Cerebellar nuclear complex (tissue), 1 donor: ENCODE measurements at places on chromosomes 11 and 22.

DNA sequence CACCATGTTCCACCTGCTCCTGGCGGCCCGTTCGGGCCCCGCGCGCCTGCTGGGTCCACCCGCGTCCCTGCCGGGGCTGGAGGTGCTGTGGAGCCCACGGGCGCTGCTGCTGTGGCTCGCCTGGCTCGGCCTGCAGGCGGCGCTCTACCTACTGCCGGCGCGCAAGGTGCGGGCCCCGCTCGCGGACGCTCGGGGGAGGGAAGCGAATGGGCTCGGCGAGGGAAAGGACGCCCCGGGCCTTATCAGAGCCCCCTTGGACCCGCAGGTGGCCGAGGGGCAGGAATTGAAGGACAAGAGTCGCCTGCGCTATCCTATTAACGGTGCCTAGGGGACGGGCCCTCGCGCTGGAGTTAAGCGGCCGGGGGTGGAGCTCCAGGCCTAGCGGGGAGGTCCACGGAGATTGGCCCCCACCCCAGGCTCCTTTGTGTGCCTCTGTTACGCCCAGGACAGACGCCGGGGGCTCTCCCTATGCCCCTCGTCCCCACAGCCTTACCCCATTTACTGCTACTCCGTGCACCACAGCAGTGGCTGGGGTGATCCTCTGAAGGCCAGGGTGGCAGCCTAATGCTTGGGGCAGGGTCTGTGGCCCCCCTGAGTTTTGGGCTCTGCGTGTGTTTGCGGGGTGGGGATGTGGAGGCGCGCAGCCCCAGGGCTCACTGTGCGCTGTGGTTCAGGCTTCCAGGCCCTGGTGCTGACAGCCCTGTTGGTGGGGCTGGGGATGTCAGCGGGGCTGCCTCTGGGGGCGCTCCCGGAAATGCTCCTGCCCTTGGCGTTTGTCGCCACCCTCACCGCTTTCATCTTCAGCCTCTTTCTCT lies 1.1 kb downstream of the TM7SF2 start:
- DNase-seq = no peak

DNA sequence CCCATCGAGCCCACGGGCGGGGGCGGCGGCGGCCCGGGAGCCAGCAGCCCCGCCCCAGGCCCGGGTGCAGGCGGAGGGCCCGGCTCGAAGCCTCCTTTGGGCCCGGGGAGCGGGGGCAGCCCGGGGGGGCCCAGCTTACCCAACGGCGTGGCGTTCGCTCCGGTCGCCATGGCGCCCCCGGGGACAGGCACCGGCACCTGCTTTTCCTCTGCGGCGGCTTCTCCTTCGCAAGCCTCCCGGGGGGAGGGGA lies 194 bp downstream of the SF1 start:
- DNase-seq = no peak

DNA sequence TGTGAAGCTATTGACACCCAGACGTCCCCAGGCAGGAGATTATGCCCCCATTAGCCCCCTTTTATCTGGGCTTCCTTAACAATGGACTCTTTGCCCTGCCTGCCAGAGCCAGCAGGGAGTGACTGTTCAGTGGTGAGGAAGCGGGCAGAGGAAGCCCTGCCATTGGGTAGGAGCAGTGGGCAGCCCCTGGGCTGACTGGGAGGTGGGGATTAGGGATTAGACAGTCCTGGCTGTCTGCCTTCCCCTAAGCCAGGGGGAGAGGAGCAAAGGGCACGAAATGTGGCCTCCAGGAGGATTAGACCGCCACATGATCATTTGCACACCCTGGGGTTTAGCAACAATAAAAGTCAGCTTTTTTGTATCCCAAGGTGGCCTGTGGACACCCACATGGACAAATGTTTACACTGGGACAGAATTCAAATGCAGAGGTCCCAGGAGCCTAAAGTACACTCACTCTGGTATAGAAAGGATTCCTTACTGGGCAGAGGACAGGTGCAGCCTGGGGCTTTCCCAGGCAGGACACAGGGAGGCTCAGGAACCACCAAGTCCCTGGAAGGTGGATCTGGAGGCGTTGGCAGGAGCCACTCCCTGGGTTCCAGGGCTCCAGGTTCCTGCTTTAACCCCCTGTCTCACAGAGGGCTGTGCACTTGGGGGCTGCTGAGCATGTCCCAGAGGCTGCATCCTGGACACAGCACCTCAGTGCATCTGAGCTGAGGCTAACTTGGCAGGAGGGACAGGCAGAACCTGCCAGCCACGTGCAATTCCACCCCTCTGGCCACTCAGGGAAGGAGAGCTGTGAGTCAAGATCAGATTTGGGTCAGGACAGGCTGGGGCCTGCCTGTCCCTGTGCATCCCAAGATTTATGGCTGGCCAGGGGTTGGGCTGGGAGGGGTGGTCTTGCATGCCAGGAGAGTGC lies 2.1 kb downstream of the PNPLA3 start:
- DNase-seq = no peak

DNA sequence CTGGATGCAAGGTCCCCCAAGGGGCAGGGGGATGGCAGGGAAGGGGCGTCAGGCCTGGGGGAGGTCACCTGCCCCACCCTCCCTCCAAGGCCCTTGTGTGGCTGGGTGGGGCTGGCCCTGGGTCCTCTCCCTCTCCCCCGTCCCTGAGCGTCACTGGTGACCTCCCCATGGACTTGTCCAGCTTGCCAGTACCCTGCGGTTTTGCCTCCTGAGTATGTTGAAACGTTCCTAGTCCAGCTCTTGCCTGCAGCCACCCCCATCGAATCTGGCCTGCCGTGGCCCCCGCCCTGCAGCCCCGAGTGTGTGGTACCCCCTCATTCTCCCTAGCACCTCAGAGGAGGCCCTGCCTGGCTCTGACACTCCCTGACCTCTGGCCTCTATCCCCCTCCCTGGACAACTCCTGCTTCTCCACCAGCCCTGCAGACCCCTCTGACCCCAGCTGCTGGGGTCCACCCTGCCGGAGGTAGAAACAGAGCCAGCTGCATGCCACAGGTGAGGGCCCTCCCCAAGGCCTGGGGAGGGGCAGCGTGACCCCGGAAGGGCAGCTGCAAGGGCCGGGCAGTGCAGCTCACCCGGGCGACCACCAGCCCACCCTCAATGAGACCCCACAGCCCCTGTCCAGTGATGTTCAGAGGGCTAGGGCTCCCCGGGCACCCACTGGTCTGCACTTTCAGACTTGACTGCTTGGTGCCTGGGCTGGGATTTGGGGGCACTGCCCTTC lies 4.1 kb upstream of the MUC6 start:
- no peak for DNase-seq

DNA sequence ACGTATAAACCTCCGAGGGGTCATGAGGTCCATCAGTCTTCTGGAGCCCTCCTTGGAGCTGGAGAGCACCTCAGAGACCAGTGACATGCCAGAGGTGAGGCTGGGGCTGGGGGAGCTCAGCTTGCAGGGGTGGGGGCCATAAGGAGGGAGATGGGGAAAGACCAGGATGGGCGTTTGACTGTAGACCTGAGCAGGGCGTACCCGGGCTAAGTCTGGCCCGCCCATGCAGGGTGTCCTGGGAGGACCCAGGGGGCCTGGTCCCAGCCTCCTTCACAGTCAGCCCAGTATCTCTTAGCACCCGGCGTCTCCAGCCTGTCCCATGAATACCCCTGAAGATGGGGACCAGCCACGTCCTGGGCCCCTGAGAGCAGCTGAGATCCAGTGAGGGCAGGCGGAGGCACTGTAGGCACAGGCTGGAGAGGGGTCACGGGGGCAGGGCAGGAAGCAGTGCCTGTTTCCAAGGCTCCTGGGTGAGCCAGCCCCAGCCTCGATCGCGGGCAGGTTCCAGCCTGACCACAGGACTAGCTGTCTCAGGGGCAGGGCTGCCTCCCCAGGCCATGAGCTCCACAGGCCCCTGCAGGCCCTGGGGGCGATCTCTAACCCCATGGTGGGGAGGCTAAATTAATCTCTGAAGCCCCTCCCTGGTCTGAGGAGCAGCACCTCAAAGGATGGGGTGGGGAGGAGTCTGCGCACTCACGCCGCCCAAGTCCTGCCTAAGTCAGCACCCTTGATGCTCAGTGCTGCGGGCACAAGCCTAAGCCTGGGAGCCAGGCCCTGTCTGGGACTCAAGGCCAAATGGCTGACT lies 7.1 kb downstream of the SSH3 start:
- no peak for DNase-seq

- DNase-seq = no peak
These were observed 30.0 kb upstream of the RAB39A start for GRCh38 chr11:107898270-107898669.

- no peak for DNase-seq
These were observed 31.3 kb downstream of the RSF1 start for GRCh38 chr11:77789061-77789730.

GRCh38 chr11:75242722-75243600 lies 2.4 kb downstream of the TPBGL start:
- no peak for DNase-seq

DNA sequence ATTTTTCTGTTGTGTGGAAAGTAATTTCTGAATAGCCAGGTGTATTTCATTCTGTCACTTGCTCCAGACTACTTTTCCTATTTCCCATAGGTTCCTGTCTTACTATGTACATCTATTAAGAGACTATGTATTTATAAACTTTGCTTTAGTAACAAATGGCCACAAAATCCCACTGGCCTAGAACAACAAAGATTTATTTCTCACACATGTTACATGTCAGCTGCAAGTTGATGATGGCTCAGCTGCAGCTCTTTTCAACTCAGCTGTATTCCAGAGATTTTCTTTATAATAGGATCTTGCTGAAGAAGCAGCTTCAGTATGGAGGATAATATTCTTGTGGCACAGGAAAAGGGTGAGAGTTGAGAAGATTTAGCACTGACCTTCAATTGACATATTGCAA lies 539.6 kb upstream of the LRRC4C start:
- no peak for DNase-seq

DNA sequence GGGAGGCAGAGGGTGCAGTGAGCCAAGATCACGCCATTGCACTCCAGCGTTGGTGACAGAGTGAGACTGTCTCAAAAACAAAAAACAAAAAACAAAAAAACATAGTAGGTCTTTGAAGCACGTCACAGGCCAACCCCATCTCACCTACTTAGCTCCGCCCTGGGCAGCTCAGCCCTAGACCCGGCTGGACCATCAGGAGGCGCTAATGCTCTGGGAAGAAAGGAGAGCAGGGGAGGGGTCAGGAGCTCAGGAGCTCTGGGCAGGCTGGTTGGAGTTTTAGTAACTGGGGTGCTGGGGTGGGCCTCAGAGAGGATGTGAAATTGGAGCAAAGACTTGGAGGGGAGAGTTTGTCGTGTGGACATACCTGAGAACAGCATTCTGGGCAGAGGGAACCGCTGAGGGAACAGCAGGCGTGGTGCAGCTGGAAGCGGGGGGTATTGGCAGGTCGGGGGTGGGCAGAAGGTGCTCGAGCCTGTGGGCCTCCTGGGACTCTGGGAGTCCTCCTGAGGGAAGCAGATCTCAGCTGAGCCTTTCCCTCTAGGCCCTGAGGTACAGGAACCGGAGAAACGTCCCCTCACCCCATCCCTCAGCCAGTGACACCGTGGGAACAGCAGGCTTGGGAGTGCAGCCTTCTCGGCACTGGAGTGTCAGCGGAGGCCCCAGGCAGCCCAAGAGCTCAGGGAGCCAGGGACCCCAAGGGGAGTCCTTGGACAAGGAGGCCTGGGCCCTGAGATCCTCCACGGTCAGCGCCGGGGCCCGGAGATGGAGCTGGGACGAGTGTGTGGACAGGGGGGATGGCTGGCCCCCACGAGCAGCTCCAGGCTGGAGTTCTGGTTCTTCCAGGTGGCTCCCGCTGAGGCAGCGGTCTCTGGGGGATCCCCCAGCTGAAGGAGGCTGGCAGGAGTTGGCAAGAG lies 2.2 kb upstream of the RPS6KA4 start:
- DNase-seq = peak; percentile 31

DNA sequence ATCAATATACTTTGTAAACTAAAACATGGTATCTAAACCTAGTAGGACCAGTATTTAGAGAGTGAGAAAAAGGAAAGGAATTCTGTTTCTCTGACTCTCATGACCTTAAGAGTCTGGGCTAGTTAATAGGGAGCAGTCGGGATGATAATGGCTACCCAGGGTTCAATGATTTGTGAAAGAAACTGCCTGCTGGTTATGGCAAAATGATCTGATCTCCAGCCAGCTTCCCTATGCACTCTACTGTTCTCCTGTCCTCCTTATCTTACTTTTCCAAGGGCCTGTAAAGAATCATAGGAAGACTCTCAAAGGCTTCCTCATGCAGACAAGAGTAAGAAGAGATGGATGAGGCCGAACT lies 193.1 kb upstream of the PITPNB start:
- DNase-seq = no peak
